ENCODE measurements at places on chromosomes 11 and 22.

DNA sequence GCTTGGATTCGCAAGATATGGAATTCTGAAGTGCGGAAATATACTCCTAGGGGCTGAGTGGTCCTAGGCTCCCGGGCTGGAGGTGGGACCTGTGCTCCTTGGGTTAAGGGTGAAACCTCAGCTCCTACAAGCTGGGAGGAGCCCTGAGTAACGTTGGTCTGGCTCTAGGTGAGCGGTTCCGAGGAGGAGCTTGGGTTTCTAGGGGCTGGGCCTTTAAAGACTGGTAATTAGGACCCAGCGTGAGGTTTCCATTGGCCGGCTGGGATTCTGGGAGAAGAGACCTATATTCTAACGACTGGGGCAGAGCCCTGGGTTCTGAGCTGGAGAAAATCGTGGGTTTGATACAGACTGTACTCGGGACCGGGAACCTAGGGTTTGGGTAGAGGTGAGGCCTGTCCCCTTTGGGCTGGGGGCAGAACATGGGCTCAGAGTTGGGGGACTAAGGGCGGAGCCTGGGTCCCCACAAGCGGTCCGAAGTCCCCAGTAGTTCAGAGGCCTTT is 882 bp upstream of the MAP4K2 start:
- no peak for DNase-seq

DNA sequence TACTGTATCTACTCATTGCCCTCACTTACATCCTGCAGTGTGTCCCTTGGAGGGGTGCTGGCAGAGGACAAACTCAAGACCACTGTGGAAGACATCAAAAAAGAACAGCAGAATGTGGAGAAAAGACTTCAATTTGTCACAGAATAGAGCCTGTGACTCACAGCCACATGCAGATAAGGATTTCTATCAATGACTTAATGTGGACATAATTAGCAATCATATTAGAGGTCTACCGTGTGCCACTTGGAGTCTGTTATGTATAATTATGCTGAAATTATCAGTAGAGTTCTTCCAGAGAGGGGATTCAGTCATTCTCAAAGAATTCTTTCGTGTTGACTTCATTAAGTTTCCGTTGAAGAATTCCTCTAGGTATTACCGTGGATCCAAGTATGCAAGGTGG is 473.5 kb downstream of the MIAT start:
- DNase-seq, result peak; percentile 34

GRCh38 chr22:40727070-40727963 is 48.0 kb downstream of the MCHR1 start:
- no peak for DNase-seq

DNA sequence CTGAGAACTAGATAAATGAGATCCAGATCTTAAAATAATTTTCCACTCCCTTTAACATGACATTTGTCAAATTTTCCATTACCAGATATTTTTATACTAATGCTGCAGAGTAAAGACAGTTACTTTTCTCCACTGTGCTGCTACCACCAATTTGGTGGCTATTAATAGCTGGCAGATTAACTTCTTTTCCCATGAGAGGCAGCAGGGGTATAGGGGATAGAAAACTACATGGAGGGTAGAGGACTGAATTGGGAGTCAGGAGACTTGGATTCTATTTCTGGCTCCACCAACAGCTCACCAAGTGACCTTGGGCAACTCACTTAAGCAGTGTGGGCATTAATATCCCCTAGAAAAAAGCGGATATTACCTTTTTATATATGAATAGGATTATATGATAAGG is 69.2 kb downstream of the KIF18A start:
- DNase-seq, result no peak

- DNase-seq, result peak; percentile 9
These were observed 273.9 kb downstream of the SBF2 start for GRCh38 chr11:10019906-10020682.

DNA sequence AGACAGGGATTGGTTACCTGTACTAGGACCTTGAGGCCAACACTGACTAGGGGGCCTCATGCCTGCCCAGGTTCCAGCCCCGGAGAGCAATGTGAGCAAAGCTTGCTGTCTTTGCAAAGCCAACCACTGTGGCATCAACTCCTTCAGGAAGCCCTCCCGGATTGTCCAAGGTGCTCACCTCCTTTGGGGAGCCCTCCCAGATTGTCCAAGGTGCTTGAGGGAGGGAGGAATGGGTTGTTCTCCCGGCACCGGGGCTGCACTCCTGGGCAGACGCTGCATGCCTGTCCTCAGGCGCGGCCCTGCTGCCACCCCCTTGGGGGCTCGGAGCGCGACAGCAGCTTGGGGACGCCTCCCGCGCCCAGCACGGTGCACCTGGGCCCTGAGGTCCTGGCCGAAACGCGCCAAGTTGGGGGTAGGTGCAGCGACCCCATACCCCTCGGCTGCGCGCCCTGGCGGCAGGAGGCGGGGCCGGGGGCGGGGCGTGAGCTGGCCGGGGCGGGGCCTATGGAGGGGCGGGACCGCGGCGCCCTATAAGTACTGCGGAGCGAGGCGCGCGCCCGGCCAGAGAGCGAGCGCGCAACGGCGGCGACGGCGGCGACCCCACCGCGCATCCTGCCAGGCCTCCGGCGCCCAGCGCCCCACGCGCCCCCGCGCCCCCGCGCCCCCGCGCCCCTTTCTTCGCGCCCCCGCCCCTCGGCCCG is at the start of gene CD81:
Gene CD81 (plus strand): TSS at position 560 of the 701 bp plus-strand sequence. CDS start 240 bp downstream, outside the sequence.
- peak; percentile 26 for DNase-seq

GRCh38 chr22:21974058-21974649 is 8.4 kb downstream of the TOP3B start:
- no peak for DNase-seq

- DNase-seq, result no peak
These were observed 30.9 kb downstream of the ANO1 start for GRCh38 chr11:70109006-70109405.

- DNase-seq, result no peak
These were observed 46.2 kb downstream of the TP53I11 start for GRCh38 chr11:44904261-44905020.

DNA sequence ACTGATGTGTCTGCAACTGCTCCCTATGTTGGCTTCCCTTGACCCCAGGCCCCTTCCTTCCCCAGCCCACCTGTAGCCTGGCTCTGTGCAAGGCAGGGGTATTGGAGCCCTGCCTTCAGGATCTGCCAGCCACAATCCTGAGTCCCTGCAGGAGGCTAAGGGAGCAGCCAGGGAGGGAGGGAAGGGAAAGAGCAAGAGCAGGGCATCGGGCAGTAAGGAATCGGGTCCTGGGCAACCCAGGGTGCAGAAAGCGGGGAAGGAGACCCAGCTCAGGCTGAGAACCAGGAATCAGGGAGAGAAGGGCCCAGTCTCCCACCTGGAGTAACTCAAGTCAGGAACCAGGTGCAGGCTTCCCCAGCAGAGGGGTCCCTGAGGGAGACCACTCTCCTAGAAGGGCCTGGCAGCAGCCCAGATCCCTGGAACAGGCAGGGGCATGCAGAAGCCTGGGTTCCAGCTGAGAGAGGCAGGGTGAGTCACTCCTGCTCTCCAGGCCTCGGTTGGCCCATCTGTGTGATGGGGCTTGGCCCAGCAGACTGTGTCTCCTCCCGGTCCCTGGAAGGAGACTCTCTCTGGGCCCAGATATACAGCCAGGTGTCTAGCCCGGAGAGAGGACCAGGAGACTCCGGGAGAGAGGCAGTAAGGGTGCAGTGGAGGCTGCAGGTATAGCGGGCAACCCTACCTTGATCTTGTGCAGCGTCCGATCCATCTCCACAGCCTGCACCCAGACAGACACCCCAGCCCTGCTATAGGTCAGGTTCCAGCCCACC is 13.4 kb downstream of the STARD10 start:
- DNase-seq, result no peak

- DNase-seq, result no peak
These were observed 25.1 kb upstream of the SMIM38 start for GRCh38 chr11:69130654-69131053.

GRCh38 chr22:30893434-30894370 is 74.9 kb downstream of the MORC2 start:
- no peak for DNase-seq

DNA sequence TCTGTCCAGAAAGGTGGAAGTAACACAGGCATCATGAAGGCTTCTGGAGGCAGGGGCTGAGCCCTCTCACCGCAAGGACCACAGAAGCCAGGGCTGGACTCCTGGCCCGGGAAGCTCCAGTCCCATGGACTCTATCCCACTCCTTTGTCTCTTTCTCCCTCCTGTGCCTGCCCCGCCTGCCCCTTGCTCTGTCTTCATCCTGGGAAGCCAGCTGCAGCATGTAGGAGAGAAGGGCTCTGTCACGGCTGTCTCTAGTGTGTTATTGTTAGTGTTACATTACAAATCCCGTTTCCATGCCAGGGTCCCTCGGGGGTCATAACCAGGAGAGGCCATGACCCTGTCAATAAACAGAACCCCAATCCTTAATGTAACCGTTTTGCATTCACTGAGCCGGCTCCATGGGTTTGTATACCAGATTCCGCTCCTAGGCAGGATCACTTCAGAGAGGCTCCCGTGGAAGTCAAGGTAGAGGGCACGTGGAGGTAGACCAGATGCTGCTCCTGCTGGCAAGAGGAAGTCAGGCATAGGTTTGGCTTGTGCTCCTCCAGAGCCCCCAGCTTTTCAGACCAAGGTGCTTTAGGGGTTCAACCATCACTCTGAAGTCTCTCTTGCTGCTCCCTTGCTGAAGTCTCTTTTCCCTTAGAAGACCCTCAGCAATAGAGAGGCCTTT is 293.2 kb downstream of the ETS1 start:
- DNase-seq, result no peak

GRCh38 chr11:103927535-103927934 is 108.9 kb upstream of the DDI1 start:
- no peak for DNase-seq

DNA sequence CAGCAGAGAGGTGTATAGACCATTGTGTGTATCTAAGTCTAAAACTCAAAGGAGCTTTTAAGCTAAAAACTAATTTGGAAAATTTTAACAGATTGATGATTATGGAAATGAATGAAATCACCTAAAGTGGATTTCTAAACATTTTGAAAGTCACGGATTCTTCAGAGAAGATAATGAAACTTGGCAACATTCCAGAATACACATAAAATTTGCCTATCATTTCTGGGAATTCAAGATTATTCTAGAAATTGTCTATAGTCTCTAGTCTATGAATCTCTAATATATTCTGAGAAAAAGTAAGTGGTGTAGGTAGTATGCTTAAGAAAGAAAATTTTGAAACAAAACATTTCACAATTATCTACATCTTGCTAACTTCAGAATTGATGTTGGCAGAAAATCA is 1117.9 kb upstream of the CNTN5 start:
- DNase-seq, result no peak

- DNase-seq, result no peak
These were observed 15.5 kb downstream of the DCPS start for GRCh38 chr11:126319374-126319740.

- DNase-seq, result peak; percentile 83
These were observed 6.4 kb upstream of the EHF start for GRCh38 chr11:34614344-34615104.

DNA sequence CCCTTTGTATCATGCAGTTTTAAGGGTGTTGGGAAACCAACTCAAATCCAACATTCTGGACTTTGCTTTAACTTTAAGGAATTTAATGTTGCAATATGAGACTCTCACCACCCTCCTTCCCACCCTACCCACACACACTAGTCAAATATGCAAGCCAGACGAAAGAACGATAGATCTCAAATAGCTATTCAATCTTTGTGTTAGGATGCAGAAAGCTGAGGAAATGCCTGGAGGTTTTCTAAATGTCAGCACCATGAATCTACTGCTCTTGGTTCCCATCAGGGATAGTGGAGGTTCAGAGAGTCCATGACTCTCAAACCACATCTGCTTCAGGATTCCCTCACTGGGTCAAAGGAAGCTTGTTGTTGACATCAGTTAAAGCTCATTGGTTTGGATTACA is 33.7 kb downstream of the EXPH5 start:
- no peak for DNase-seq

DNA sequence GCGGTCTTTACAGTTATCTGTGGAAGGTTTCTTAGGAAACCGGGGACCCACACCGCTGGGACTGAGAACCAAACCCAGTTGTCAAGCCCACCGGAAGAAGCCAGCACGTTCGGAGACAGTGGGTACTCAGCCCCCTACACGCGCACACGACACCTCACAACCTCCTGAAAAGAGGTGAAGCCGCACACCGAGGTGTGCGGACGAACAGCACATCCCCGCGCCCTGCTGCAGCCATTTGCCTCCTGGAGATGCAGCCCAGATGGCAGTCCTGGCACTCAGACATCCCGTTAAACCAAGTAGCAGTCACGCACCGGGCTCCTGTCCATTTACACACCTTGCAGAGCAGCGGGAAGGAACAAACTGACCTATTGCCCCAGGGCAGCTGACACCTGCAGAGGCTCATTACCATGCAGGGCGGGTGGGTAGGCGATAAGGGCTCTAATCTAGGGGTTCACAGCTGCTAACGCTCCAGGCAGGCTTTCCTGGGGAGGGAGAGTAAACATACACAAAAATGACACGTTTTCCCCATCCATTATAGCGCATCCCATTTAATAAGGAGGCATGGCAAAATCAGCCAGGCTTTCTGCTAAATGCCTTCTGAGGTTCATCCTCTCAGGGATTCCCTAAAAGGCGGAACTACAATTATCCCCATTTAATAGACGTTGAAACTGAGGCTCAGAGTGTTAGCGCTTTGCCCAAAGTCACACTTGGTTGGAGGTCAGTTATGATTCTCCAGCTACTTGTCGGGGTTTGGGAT is 864 bp upstream of the EHBP1L1 start:
- no peak for DNase-seq

- DNase-seq, result no peak
These were observed 1.7 kb downstream of the DKK3 start for GRCh38 chr11:12006552-12007229.

DNA sequence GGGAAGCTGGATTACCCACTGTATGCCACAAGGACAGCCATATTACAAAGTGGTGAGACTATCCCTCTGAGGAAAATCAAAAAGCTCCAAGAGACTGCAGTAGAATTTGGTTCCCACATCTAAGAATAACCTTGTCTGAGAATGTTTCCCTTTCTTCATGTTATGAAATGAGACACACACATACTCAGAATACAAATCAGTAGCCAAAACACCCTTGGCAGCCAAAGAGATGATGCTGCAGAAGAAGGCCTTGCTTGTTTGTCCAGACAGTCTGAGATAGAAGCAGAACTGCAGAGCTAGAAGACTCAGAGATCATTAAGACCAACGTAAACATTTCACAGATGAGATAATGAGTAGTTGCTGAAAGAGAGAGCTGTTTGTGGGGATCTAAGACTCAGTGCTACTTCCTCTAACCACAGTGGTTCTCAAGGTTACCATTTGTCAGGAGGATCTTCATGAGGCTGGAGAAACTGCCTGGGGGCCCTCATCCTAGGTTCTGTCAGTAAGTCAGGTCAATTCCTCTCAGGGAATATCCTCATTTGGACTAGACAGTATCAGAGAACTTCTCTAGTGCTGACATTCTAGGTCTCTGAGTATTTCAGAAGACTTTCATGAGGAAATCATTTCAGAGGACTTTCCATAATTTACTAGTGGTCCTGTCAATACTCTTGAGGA is 38.9 kb downstream of the RELT start:
- peak; percentile 94 for DNase-seq

DNA sequence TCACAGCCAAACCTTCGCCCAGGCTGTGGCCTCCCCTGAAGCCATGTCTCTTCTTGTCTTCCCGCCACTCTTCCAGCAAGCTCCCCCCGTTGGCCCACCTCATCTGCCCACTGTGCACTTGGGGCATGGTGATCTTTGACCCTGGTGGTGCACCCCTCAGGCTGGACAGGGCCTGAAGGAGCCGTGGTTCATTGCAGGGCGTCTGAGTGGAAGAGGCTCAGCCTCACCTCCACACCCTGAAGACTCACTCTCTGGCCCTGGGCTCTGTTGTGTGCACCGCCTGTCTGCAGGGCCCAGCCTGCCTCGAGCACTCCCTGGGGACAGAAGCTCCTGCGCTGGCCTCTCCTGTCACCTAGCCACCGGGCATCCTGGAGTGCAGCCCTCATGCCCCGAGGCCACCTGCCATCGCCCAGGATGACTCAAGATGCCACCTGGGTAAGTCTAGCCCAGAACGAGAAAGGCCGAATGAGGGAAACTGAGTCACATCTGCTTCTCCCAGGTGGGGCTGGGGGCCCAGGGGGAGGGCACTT is 40.8 kb upstream of the PPARA start:
- DNase-seq, result no peak

Measured in inflammatory macrophage treated with lipopolysaccharide for 4 hours (primary cell).